ENCODE measurements at places on chromosomes 3 and 15.

DNA sequence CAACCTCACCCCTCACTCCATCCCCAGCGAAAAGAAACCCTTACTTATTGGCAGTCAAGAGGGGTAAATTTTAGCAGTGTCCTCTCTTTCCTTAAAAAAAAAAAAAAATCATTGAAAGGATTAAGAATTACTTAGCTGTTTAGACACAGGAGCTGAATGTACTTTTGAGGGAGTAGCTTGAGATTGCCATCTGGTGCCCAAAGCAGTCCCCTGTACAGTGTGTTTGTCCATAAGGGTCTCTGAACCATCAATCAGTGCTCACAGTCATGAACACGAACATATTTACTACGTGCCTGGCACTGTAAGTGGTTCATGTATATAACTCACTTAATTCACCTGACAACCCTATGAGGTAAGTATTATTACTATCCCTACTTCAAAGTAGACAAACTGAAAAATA lies 463.5 kb downstream of the RAP2B start:
- no peak for DNase-seq

GRCh38 chr3:146746190-146746589 lies 141.0 kb upstream of the PLSCR5 start:
- no peak for DNase-seq

GRCh38 chr3:141431411-141432378 lies 55.1 kb upstream of the RASA2 start:
- no peak for DNase-seq

DNA sequence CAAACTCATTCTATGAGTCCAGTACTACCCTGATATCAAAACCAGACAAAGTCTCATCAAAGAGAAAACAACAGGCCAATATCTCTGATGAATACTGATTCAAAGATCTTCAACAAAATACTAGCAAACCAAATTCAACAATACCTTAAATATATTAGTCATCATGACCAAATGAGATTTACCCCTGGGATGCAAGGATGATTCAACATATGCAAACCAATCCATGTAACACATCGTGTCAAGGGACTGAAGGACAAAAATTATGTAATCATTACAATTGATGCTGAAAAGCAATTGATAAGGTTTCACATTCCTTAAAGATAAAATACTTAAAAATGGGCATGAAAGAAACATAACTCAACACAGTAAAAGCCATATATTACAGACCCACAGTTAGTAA lies 1476.9 kb downstream of the SI start:
- DNase-seq = no peak

DNA sequence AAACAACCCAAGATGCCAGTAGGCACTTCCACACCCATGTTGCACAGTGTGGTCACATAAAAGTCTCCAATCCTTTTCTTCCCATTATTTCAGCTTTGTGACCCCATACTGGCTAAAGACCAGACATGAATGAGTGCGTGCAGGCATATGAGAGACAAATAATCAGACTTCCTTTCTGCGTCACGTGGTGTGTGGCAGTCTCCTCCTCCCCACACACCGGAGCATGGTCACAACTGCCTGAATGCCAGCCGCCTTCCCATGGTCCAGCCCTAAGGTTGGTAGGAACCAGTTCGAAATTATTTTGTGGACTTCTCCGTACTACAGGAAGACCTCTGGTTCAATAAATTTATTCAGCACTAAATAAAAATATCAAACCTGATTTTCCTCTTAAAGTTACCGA lies 65.5 kb downstream of the VGLL4 start:
- no peak for DNase-seq

DNA sequence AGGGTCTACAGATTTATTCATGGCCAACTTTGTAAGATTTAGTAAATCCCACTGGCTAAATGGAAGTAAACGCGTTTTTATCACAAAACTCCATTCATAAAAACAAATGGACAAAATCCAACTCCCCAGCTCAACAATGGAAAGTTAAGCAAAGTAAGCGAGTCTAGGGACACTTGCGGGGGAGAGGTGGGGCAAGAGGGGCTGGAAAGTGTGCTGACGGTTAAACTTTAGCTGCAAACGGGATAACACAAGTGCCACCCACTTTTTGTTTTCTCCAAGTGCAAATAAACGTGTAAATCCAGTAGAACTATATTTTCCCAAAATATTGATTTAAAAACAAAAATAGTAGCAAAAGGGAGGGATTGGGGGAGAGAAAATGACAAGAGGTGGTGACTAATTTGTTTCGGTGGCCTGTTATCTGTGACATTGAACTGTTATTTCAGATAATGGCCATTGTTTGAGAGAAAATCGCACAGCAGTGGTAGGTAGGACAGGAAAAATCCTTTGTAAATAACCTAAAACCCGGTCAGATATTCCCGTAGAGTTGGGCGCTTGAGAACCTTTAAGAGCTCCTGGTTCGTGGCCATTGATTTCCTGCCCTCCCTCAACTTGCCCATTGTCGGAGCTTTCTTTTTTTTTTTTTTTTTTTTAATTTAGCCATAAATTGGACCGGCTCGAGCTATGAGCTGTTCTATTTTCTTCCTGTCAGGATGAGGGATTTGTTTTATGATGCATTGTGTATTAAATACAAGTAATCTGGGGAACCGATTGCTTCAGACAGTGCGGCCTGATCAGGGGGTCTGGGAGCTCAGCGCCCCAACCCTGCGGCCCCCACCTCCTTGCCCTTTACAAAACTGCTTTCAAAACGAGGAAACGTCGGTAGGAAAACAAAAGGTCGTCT lies 514.8 kb downstream of the MECOM start:
- no peak for DNase-seq

All from activated naive CD4-positive, alpha-beta T cell treated with anti-CD3 and anti-CD28 coated beads, Interleukin-2, amount 50 U/mL, for 16 hours (primary cell).